ENCODE measurements at places on chromosomes 3 and 15.

DNA sequence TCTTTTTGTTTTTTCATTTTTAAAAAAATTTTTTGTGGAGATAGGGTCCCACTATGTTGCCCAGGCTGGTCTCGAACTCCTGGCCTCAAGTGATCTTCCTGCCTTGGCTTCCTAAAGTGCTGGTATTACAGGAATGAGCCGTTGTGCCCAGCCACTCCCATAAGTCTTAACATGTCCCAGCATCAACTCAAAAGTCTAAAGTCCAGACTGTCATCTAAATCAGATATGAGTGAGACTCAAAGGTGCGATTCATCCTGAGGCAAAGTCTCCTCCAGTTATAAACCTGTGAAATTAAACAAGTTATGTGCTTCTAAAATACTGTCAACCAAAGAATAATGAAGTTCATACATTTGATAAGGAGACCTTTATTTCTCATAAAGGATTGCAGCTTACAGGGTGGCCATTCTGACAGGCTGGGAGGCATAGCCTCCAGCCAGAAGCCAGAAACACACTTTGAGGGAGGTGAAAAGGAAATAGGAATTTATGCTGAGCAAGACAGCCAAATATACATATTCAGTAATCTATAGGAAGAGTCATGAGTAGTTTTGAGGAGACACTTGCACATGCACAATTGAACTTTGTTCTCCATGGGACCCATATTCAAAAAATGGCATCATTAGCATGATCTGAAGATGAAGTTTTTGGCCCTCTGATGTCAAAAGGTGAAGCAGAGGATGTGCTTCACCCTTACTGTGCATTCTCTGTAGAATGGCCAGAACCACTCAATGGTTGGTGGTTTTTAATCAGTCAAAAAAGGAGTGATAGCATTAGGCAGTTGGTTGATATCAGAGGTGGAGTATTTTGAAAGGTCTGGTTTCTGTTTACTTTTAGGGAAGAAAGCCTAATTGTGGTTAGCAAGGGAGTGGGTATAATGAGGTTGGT is 11.0 kb upstream of the ZNF662 start:
- DNase-seq, result no peak

DNA sequence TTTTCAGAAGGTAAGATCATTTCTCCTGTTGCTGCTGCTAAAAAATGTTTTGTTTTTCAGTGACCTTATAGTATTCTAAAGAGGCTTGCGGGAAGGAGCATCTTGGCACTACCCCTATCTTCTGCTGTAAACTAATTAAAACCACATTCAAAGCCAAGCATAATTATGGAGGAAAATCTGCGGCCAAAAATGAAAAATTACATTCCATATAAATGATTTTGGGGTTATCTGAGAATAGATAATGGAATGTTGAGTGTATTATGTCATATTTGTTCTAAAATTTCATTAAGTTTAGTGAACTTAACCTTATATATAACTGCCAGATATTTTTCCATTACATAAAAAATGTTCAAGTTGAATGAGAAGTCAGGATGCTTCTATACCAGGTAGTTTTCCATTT is 170.4 kb upstream of the TMC3 start:
- no peak for DNase-seq

- no peak for DNase-seq
Measured at GRCh38 chr3:24709956-24710355, 215.3 kb upstream of the THRB start.

DNA sequence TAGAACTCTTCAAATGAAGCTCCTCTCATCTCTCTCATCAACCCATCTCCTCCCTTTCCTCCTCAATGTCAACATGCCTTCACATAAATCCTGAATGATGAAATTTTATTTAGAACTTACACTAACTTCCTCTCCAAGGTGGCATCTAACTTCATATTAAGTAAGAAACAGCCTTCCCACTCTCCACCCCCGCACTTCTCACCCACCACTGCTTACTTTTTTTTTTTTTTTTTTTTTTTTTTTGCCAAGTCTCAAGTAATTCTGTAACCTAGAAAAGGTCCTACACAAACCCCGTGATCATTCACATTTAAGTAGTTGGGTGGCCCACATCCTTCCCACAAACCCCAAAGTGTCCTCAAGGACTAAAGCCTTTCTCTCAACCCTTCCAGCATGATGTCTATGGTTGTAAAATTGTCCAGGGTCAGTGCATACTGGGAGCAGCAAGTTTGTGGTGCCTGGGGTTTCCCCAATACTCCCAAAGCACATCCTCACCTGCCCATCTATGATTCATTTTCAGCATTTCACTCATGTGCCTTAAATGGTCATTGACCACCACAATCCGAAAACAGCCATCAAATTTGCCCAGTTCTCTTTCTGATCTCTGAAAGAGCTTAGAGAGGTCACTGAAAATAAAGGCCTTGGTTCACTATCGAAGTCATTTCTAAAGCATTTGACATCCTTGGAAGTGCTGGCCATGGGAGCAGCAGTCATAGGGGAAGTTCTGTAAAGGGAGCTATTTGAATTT is 47.2 kb downstream of the CD86 start:
- DNase-seq, result peak; percentile 7

DNA sequence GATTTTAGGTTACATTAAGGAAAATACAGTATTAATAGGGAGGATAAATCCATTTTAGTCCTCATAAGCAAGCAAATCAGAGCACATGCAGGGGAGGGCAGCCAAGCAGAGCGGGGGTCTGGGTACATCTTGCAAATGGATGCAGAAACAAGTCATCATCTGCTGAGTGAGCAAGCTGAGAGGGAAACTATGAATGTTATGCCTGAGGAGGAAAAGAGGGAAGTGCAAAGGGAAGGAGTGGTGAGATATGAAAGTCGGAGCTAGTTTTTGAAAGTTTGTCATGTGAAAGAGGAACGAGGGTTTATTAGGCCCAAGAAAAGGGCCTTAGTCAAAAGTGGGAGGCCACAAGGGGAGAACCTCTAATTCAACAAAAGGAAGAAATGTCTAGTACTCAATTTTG is 15.4 kb downstream of the PTX3 start:
- no peak for DNase-seq

- no peak for DNase-seq
Measured at GRCh38 chr3:188207941-188208515, 54.1 kb downstream of the LPP start.

DNA sequence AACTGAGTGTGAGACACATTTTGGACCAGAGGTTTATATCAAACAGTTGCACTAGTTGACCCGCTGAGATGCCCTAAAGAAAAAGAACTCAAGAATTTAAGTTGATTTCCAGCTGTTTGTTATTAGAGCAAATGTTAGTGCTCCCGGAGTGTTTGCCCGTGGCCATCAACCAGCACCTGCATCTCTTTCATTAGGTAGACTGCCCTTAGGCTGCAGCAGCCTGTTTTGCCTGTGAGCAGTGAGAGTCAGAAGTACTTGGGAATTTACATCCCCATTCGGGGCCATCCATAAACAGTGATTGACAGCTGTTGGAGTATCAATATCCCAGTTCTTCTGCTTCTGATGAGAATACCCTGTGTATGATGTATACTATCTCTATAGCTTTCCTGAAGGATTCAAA is 492.6 kb downstream of the RBMS3 start:
- DNase-seq, result no peak

GRCh38 chr15:66679061-66679656 is 22.9 kb upstream of the SMAD6 start:
- DNase-seq, result no peak

GRCh38 chr3:126419886-126420786 is 25.4 kb downstream of the CFAP100 start:
- DNase-seq, result no peak

- DNase-seq, result no peak
Measured at GRCh38 chr3:36763850-36764703, at the start of gene DCLK3. DCLK3 (minus strand) TSS chr3:36764553; CDS start chr3:36764263, 290 bp downstream.

GRCh38 chr3:122409446-122409845 is 6.4 kb downstream of the WDR5B start:
- DNase-seq, result no peak

DNA sequence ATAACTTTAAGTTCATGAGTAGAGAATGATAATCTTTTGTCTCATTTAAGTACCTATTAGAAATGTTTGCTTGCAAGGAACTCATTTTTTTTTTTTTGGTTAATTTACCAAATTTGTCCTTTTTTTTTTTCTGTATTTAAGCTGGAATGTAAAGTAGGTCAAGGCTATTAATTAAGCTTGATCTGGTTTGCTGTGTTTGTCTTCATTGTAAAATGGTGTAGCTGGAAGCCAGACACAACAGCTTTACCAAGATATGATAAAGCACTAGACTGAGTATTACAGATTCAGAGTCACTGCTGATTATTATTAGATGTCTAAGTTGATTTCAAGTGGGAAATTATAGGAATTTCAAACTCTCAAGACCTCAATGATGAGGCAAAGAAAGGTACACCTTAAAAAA is 15.0 kb upstream of the ZPLD1 start:
- DNase-seq, result no peak

DNA sequence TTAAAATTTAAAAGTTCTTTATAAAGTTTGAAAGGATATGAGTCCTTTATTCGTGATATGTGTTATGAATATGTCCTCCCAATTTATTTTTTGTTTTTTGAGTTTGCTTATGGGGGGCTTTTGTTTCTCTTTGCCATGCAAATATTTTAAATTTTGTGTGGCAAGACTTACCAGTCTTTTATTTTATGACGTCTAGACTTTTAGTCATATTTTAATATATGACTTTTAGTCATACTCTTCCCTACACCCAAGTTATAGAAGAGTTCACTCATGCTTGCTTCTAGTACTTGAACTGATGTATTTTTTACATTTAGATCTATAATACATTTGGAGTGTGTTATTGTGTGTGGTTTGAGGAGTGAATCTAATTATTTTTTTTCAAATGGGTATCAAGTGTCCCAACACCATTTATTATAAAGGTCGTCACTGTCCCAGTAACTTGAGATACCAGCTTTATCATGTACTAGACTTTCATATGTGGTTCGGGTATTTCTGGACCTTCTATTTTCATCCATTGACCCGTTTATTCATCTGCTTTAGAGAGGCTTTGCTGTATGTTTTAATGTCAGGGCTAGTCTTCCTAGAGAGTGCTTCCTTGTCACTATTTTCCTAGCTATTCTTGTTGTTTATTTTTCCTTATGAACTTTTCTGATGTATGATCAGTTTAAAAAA is 755 bp downstream of the PARP15 start:
- no peak for DNase-seq

- no peak for DNase-seq
Measured at GRCh38 chr3:171005648-171006047, 20.9 kb downstream of the SLC2A2 start.

DNA sequence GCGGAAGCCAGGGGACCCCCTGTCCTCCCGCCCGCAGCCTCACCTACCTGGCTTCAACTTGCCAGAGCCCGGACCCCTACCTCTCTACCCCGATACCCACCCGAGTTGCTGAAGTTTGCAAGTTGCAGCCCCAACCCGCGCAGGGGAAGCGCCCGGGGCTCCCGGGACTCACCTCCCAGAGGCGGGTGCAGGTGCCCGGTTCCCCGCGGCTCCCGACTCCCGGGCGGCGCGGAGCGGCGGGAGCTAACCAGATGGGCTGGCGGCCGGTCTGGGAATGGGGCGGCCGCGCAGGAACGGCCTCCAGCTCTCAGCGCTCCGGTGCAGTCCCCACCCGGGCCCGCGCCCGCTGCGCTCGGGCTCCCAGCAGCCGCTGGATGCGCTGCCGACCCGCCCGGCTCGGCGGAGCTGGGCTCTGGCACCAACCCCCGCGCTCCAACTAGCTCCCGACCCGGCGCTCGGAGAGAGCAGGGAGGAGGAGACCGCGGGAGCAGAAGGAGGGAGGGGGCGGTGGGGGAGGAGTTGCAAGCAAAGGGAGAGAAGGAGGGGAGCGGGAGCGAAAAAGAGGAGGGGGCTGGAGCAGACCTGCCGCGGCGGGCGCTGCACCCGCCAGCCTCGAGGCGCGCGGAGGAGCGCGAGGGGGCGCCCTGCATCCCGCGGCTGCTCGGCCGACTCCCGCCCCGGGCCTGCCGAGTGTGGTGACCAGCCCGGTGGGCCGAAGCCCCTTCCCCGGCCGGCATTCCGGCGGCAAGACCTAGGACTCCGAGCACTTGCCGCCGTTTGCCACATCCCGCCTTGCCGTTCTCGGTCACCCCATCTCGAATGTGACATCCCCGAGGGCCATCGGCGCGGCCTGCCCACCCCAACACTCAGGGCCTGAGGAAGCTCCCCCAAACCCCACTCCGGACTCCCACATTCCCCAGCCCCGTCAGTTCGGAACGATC is at the start of gene SEMA5B:
Gene SEMA5B, minus strand, starts transcription at position 472 of the 941 bp plus-strand sequence. CDS start 66,500 bp downstream, outside the sequence.
- DNase-seq, result peak; percentile 29

DNA sequence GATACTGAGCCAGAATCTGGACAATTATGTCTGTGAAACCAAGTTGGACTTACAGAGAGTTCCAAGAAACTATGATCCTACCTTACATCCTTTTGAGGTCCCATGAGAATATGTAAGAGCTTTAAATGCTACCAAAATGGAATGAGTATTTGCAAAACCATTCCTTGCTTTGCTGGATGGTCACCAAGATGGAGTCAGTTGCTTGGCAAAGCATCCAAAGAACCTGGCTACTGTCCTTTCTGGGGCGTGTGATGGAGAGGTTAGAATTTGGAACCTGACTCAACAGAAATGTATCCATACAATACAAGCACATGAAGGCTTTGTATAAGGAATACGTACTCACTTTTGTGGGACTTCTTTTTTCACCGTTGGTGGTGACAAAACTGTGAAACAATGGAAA is 36.2 kb downstream of the AP4E1 start:
- DNase-seq, result no peak

- DNase-seq, result no peak
Measured at GRCh38 chr3:191240486-191240885, 41.4 kb downstream of the OSTN start.

DNA sequence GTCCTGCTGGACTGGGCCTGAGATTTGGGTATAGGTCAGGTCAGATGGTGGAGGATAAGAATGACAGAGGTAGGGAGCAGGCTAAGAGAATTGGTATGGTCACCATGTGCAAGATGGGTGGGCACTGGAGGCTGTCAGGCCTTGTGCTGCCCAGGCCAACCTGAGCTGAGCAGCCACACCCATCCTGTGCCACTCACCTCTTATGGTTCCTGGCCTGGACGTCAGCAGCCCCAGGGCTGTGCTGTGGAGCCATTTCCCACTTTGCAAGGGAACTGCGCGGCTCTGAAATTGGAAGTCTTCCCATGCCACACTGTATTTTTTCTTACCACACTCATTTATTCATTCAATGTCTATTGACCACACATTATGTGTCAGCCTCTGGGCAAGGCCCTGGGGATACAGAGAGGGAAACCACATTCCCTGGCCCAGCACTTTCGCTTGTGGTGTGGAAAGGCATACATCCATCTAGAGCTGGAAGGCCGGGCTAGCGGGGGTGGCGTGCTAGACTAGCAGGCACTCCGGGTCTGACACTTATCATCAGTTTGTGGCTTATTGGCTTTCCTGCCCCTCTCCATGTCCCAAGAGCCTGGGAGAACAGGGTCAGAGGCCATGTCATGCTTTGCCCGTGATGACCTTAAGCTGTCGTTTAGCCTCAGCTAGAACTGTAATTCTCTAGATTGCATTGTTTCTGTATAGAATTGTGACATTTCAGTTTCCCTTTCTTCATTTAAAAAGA is 51.1 kb upstream of the POLG start:
- DNase-seq, result no peak

Data from stimulated activated CD4-positive, alpha-beta T cell treated with anti-CD3 and anti-CD28 coated beads, Interleukin-12 subunit alpha, Interleukin-12 subunit beta, amount 100 ng/mL, for 4 hours (primary cell).